ENCODE measurements at places on chromosomes 11 and 22. TPM values are rescaled to one million over a fixed set of nuclear protein-coding genes. Genes with fewer than 3 reads are reported as not detected.
A peak's percentile ranks its signal among the peaks of the same experiment; 100 is the strongest.

DNA sequence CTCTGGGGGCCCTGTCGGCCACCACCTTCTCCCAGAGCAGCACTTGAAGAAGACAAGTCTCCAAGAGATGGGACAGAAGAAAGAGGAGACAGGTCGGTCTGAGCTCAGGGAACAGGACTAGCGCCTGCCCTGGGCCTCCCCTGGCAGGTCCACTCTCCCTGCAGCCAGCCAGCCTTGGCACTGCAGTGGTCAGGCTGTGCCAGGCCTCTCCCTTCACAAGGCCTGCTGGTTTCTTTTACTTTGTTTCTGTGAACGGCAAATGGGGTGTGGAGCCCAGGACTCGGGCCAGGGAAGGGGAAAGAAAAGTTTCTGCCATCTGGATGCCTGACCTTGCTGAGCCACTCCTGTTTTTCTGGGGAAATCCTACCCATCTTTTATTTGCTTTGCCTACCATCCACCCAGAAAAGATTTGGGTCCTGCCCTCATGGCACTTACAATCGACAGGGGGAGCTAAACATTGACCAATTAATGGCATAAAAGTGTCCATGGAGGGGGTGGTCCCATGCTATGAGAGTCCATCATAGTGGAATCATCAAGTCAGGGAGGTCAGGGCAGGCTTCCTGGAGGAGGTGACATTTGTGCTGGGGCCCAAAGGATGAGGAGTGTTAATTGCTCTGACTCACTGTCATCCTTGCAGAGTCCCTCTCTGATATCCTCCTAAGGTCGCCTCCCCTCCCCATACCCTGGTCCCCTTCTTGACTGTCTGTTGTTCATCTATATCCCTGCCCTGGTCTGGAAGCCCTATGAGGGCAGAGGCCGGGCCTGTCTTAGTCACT is 65.2 kb downstream of the NFAM1 start:
- no peak for DNase-seq

UPB1 gene
- total RNA-seq = 0.12 TPM

DNA sequence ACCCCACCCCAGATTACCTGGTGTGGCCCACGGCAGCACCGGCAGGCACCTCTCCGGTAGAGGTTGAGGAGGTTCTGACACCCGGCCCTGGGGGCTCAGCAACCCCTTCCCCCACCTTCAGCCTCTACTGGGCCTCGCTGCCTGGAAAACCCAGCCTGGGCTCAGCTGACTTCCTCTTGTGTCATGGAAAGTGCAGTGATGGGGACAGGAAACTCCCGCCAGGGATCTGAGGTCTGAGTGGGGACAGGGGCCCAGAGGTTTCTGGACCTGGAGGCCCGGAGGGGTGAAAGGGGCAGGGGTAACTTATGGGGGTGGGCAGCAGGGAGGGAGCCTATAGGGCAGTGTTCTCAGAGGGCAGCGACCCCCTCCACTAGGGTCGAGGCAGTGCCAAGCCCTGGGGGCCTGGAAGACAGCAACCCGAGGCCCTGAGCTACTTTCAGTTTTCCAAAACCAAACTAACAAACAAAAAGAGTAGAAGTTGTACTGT is 10.0 kb upstream of the CD5 start:
- peak; percentile 93 for DNase-seq

BCO2 gene
- total RNA-seq = 1.1 TPM

KLHDC7B gene
- 5.3 TPM for total RNA-seq

GRCh38 chr11:128405112-128405511 is 182.2 kb downstream of the ETS1 start:
- DNase-seq = no peak

- peak; percentile 44 for DNase-seq
Observed at GRCh38 chr22:46815559-46815895, 53.1 kb downstream of the TBC1D22A start.

DNA sequence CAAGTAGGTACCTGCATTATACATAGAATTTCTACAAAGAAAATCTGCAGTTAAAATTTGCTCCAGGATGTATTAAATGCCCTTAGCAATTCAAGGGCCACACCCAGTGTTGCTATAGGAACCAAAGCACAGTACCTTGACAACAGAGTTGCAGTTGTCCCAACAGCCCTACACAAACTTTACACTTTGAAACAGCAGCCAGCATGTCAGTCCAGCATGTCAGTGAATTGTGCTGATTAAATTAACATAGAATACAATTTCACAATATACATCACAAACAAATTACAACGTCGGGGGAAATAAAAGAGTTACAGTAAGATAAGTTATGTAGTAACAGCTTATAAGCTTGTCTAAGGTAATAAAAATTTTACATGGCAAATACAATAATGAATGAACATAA is 389.2 kb downstream of the SOX6 start:
- no peak for DNase-seq

COX8A gene
- total RNA-seq = 302 TPM

- DNase-seq = no peak
Observed at GRCh38 chr11:2740275-2740940, 40.6 kb upstream of the KCNQ1OT1 start.

Data from activated CD4-positive, alpha-beta T cell treated with anti-CD3 and anti-CD28 coated beads, Interleukin-2, amount 10 ng/mL, durations not matched to agents 24 days and 14 days (primary cell).